ENCODE measurements at places on chromosomes 1 and 21. TPM values are rescaled to one million over a fixed set of nuclear protein-coding genes. Genes with fewer than 3 reads are reported as not detected.
A peak's percentile ranks its signal among the peaks of the same experiment; 100 is the strongest.

- DNase-seq: no peak
These were observed 42.4 kb upstream of the ESRRG start for GRCh38 chr1:216765346-216766300.

GRCh38 chr21:45042664-45043161, 31.7 kb upstream of the ADARB1 start:
- DNase-seq: no peak

Gene PCBP3
- total RNA-seq: 2.7 TPM

DNA sequence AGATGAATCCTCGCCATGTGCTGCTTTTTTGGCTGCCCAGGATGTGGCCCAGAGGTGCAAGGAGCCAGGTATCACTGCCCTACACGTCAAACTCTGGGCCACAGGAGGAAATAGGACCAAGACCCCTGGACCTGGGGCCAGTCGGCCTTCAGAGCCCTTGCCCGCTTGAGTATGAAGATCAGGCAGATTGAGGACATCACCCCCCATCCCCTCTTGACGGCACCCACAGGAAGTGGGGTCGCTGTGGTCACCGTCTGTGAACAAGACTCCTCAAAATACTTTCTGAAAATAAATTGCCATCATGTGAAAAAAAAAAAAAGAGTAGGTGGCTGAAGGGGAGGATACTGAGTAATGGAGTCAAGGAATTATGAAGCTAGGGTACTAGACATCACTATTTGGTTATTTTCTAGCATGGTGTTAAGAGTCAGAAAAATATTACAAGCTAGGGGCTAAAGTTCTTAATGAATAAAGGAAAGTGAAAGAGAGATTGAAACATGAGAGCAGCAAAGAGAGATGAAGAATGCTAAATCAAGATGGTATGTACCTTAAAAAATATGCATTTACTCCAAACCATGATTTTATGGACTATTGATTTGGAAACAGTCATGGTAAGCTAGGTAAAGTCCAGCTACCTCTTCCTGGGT, 84.9 kb downstream of the CLEC20A start:
- no peak for DNase-seq

Gene AMY2A
- total RNA-seq: not detected

DNA sequence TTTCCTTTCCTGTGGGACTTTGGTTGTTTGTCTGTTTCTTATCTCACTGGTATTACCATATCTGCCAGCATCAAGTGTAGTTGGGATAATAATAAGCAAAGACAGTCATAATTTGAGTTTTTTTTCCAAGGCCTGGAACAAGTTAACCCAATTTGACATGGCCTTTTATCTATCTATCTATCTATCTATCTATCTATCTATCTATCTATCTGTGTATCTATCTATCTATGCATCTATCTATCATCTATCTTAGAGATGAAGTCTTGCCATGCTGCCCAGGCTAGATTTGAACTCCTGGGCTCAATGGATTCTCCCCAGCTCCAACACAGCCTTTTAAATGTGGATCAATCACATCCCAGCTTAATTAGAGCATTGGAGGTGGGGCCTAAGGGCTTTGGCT, 174.1 kb upstream of the CSF3R start:
- no peak for DNase-seq

DNA sequence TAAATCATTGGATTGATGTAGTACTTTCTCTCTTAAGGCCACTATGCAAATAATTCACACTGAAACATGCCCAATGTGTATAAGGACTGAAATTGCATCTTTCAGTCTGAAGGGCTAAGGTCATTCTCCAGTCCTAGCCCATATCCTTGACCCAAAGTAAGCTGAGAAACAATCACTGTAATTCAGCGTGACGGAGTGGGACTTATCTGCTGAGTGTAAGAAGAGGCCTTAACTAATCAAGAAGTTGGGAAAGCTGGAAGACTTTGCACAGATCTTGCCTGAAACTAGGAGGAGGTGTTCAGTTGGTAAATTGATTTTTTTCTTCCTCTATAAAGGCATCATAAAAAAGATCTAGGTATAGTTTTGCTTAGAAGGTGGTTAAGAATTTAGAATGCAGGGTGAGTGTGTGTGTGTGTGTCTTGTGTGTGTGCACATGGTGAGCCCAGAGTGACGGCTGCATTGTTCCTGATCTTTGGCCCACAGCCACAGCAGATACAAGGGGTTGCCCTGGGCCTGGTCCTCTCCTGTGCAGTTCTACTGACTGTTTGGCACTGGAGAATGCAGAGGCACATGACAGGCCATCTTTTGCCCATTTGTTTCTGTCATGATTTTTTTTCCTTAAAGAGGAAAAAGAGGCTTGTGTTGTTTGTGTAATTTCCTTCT, 13.3 kb upstream of the PPP2R5A start:
- peak; percentile 40 for DNase-seq

DNA sequence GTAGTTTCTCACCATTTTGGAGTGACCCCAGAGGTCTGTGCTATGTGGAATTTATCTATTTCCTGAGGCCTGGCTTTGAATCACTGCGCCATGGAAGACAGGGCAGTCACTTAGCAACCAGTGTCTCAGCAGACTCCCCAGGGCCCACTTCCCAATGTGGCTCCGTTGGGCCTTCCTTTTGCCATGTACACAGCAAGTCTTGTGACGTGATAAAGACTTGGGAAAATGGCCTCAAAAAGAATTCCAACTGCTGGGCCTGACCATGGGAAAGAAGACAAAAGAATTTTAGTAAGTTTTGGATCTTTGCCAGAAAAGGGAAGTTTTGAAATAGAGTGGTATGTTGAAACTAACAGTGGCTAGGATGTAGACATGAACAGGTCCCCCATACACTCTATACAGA, 36.2 kb downstream of the TLR5 start:
- no peak for DNase-seq

Gene LRRC40
- total RNA-seq: 9.8 TPM

Gene GBP1
- total RNA-seq: 6.1 TPM

Gene NR1I3
- total RNA-seq: not detected

Gene DENND1B
- 26.1 TPM for total RNA-seq

Gene TLR5
- total RNA-seq: 2.5 TPM

DNA sequence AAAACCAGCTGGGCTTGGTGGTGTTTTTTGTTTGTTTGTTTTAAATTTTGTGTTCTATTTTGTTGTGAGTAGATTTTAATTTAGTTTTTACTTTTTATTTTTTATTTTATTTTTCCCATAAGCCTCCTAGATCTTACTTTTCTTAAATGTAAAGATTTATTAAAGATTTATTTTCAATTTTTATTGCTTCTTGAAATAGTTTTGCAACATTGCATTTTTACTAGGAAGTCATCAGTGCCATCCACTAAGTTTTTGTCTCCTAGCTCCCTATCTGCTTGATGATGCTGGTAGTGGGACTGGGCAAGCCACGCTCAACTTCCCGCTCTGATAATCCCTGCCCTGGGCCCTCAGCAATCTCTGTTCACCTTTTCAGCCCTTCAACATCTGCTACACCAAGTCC, 175.4 kb downstream of the CDC7 start:
- DNase-seq: no peak

DNA sequence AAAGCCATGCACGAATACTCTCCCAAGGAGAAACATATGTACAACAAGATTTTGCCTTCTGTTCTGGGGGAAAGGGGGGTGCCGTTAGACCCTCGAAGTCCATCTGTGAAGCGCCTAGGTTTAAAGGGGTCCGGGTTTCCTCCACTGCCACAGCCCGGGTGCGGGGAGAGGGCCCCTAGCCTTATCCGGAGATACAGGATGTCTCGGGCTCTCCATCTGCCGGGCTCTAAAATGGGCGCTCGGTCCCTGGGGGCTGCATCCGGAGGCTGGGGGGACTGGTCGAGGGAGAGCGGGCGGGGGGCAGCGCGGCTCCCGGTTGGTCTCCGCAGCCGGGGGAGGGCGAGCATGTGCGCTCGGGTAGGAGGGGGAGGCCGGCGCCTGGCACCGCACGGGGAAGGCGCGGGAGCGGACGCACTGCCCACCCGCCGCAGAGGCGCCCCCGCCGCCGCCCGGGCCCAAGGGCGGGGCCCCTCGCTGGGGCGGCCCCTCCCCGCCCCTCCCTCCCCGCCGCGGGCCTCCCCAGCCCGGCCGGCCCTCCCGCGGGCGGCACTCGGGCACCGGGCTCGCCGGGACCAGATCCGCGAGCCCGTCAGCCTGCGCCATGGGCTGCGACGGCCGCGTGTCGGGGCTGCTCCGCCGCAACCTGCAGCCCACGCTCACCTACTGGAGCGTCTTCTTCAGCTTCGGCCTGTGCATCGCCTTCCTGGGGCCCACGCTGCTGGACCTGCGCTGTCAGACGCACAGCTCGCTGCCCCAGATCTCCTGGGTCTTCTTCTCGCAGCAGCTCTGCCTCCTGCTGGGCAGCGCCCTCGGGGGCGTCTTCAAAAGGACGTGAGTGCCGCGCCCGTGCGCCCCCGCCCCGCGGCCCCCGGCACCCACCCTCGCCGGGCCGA, 63.1 kb downstream of the ELK4 start:
- peak; percentile 43 for DNase-seq

DNA sequence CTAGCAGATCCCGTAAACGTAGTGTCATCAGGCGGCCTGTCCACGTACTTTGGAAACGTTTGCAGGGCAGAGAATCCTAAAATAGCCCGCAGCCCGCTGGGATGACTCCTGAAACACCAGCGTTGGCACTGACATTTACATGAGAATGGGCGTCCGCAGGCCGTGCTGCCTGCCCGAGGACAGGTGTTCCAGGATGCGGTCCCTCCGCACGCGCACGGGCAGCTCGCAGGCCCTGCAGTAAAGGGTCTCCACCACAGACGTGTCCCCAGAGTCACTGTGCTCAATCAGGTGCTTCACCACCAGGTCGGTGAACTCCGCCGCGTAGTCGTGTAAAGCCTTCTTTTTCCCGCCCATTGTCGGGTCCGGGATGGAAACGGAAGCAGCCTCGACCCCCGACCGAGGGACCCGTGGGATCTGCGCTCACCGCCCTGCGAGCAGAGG, 5.8 kb upstream of the CCDC27 start:
- no peak for DNase-seq

DNA sequence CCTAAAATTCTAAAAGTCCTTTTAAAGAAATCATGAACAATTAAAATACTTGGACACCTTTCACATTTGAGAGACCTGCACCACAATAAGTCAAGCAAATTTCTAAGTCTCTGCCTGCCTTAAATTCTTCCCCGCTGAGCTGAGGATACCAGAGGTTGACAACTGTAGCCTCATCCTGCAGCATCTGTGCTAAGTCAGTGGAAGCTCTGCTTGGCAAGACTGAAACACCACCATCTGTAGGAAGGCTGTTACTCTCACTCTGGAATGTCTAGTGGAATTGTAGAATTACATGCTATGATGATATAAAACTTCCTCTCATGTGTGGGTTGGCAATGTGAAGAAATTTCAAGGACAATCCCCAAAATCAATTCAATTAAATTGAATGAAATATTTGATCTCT, 1756.5 kb downstream of the NCAM2 start:
- no peak for DNase-seq

Gene FNDC5
- total RNA-seq: 156 TPM

GRCh38 chr1:214397497-214397896, 116.5 kb downstream of the SMYD2 start:
- DNase-seq: no peak

Gene NIBAN1
- total RNA-seq: 397 TPM

DNA sequence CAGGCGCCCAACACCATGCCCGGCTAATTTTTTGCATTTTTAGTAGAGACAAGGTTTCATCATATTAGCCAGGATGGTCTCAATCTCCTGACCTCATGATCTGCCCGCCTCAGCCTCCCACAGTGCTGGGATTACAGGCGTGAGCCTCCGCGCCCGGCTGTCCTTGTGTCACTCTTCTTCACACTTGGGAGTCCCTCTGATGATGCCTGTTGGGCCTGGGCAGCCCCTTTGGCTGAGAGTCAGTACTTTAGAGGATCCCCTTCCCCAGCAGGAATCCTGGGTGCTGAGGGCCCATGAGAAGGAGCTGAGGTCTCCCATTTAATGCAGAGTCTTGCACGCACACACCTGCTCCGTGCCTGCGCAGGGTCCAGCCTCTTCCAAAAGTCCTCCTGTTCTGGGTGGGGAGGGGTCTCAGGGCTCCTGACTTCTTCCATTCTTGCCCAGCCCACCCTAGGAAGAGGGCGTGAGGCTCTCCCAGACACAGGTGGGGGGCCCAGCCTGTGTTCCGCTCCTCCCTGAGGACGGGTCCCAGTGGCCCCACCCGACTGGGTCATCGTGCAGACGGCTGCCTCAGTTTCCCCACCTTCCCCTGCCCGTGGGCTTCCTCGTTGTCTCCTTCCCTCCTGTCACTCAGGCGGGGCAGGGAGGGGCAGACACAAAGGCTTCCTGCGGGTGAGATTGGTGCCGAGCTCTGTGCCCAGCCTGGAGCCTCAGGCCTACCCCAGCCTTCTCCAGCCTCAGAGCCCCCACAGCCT, 3.9 kb downstream of the TTLL10 start:
- DNase-seq: peak; percentile 7

DNA sequence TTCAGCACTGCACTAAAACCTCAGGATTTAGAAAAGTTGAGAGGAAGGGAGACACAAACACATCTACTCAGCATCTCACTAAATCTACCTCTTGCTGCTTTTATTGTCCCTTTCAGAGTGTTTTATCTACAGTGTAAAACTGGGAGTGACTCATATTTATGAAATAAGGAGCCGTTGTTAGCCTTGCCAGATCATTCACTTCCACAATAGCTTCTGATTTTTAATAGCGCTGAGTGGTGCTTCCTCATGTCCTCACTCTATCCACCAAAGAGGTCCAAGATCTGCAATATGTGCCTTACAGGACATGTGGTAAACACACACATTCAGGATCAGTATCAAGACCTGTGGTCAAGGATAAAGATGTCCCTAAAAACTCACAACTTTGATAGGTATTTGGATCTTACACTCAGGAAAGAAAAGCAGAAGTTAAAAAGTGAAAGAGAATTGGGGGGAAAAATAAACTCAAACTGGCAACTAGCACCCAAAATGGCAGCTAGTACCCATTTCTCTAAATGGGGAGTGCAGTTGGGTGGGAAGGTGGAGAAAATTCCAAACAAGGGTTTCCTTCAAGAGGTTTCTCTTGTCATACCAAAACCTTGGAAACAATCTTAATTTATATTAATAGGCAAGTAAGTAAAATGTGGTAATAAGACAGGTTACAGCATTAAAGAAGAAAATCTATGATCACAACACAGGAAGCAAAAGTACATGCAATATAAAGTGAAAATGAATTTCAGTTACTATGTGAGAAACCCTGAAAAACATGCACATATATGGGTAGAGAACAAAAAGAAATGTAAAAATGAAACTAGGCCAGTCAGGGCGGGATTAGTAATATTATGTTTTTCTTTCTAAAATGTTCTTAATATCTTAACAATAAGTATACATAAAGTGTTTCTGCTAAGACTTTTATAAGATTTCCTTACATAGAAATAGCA, 15.9 kb downstream of the DUSP10 start:
- DNase-seq: no peak

DNA sequence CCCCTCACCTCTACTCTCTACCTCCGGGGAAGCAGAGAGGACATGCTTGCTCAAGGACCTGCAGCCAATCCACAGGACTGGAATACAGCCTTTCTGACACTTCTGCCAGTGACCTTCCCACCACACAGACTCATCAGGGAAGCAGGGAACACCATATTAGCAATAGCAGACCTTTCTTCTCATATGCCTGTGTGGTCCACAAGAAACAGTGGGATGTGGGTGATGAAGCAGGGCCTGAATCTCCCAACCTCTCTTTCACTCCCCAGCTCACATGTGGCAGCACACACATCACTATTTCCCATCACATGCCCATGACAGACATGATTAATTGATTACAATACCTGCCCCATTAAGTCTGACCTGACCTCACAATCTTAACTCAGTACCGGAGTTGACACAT, 695.1 kb downstream of the MATN1 start:
- no peak for DNase-seq
